NCI-H2171 (cell line): ENCODE measurements at places on chromosomes 7 and 10.

GRCh38 chr7:157544980-157545680 lies 208.3 kb downstream of the DNAJB6 start:
- DNase-seq: no peak

- DNase-seq: no peak
Measured at GRCh38 chr10:62399211-62399610, 25.0 kb downstream of the ZNF365 start.

DNA sequence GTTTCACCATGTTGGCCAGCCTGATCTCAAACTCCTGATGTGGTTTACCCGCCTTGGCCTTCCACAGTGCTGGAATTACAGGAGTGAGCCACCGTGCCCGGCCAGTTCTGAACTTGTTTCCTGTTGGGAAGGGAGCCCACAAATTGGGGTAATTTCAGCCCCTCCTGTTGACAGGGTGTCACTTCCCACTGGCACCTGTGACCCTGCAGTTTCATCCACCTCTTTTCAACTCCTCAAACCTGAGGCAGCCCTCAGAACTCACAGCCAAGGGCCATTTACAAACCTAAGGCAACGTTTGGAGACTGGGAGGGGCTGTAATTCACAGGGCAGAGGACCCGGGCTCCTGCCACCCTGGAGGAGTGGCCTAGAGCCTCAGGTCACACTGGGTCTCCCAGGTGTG lies 22.2 kb upstream of the CHST12 start:
- DNase-seq: no peak

GRCh38 chr10:101043363-101043707 lies 12.3 kb downstream of the SFXN3 start:
- DNase-seq: no peak

GRCh38 chr10:122662231-122662630 lies 37.4 kb downstream of the C10orf120 start:
- no peak for DNase-seq

GRCh38 chr7:127667017-127667670 lies 15.2 kb downstream of the SND1 start:
- DNase-seq: no peak

DNA sequence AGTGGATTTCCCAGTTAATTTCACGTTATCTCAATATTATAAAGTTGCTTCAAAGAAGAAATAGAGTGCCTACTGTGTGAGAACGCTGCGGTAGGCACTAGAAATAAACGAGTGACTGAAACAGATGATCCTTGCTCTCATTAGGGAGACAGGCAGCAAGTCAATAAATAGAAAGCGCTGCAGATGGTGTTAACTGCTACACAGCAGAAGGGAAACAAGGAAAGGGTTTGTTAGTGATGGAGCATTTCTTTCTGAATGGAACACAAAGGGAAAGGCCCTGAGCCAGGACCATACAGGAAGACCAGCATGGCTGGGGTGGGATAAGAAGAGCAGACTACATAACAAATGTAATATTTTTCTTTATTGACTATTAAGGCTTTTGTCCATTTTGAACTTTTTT lies 235.2 kb downstream of the MALRD1 start:
- DNase-seq: no peak
